ENCODE measurements at places on chromosomes 1 and 21.

- DNase-seq = no peak
Observed at GRCh38 chr1:63366908-63367214, 566 bp upstream of the ALG6 start.

DNA sequence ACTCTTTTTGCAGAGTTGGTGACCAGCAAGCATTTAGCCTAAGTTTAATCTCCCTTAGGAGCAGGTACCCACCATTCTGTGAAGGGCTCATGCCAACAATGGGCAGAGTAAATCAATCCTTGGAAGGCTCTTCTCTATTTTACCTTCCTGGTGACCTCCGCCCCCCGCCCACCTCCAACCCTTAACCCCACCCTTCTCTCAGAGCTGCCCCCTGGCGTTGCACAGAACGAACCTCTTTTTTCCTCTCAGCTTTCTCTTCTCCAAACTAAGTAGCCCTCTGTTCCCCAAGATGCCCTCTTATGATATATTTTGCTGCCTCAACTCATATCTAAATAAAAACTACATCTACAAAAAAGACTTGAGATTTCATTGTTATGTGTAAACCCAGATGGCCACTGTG lies 186.8 kb downstream of the SEC16B start:
- DNase-seq = peak; percentile 56

DNA sequence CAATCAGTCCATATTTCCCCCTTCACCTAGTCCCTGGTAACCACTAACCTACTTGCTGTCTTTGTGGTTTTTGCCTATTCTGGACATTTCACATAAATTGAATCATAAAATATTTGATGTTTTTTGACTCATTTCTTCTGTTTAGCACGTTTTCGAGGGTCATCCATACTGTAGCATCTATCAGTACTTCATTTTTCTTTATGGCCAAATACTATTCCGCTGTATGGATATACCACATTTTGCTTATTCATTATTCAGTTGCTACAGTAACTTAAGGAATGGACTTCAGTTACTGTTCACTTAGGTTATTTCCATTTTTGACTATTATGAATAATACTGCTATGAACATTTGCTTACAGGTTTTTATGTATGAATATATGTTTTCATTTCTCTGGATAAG lies 12.3 kb downstream of the PBX1 start:
- DNase-seq = no peak

- DNase-seq = no peak
Observed at GRCh38 chr1:44645476-44646244, 28.6 kb downstream of the TMEM53 start.

GRCh38 chr1:11705596-11705995 lies 14.1 kb downstream of the DRAXIN start:
- DNase-seq = no peak

GRCh38 chr1:184672013-184672726 lies 82.5 kb downstream of the EDEM3 start:
- DNase-seq = no peak
